Stimulated activated CD4-positive, alpha-beta T cell treated with anti-CD3 and anti-CD28 coated beads, TNF-alpha, amount 100 ng/mL, for 24 hours (primary cell): ENCODE measurements at places on chromosomes 2 and 18.

DNA sequence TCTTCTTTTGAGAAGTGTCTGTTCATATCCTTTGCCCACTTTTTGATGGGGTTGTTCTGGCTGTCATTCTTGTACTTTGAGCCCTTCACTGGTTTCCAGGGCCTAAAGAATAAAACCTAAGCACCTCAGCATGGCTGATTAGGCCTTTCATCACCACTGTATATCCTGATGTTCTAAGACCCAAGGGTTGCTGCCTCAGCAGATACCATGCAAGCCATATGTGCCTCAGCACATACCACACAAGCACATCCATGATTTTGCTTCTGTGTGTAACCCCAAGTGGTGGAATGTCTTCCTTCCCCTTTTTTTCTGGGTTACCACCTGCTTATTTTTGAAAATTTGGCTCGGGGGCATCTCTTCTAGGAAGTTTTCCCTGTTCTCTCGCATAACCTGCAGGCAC lies 11.4 kb downstream of the RBKS start:
- DNase-seq: no peak

GRCh38 chr2:144159240-144159639 lies 360.7 kb downstream of the ZEB2 start:
- no peak for DNase-seq

DNA sequence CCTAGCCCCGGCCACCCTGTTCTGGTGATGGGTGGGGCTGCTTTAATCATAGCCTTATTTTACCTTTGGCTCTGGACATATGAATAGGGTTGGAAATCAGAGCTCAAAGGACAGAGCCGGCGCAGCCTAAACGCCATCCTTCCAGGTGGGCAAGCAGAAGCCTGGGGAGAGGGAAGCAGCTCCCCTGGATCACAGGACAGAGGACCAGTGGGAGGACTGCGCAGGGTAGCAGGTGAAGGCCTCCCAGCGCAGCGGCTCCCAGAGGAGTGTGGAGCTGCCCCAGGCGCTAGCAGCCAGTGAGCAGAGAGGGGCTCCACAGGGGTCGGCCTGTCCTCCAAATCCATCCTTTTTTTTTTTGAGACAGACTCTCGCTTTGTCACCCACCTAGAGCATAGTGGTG lies 16.4 kb upstream of the CYS1 start:
- DNase-seq: no peak

GRCh38 chr18:275486-275885 lies 7.6 kb upstream of the THOC1 start:
- no peak for DNase-seq

- no peak for DNase-seq
Observed at GRCh38 chr2:68119504-68119903, 38.2 kb upstream of the PNO1 start.

- DNase-seq: no peak
Observed at GRCh38 chr18:41966943-41967342, 11.9 kb downstream of the PIK3C3 start.
